ENCODE measurements at places on chromosomes 7 and 10.

GRCh38 chr10:48336978-48337599 is 30.6 kb downstream of the MAPK8 start:
- DNase-seq = no peak

DNA sequence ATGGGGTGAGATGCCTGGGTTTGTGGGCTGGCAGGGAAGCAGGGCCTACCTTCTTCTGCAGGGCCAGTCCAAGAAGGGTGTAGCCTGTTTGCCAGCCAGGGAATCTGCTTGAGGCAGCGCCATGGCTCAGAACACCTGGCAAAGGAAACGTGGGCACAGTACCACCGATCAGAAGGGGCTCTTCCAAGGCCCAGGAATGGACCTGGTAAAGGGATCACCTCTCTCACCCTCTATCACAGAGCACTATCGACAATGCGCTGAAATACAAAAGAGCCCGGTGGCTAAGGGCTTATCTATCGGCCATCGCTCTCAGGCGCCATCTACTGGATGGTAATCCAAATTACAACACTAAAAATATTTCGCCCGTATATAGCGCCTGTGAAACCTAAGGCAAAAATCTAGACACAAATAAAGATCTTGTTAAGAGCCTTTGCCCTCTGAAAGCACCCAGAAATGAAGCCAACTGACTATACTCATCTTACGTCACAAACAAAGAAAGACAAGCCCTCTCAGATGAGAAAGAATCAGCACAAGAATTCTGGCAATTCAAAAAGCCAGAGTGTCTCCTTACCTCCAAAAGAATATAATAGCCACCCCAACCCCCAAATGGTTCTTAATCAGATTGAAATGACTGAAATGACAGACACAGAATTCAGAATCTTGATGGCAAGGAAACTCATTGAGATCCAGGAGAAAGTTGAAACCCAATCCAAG is 217.8 kb upstream of the HPS1 start:
- DNase-seq = no peak

DNA sequence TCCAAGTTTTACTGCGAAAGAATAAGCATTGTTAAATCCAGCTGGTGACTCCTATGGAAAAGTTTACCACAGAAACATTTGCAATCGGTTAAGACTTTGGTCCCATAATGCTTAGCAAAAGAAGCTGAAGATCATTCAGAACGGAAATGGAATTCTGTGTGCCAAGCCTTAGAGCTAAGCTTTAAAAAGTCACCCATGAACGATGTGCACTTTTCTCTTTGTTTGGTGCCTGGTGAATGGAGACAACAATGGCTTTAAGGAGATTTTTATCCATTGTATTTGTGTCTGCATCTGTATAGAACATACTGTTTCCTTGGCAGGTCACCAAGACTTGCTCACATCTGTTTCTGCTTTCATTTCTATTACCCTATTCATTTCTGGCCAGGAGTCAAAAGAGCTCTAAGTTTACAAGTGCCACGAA is 26.3 kb upstream of the COL1A2 start:
- DNase-seq = no peak

DNA sequence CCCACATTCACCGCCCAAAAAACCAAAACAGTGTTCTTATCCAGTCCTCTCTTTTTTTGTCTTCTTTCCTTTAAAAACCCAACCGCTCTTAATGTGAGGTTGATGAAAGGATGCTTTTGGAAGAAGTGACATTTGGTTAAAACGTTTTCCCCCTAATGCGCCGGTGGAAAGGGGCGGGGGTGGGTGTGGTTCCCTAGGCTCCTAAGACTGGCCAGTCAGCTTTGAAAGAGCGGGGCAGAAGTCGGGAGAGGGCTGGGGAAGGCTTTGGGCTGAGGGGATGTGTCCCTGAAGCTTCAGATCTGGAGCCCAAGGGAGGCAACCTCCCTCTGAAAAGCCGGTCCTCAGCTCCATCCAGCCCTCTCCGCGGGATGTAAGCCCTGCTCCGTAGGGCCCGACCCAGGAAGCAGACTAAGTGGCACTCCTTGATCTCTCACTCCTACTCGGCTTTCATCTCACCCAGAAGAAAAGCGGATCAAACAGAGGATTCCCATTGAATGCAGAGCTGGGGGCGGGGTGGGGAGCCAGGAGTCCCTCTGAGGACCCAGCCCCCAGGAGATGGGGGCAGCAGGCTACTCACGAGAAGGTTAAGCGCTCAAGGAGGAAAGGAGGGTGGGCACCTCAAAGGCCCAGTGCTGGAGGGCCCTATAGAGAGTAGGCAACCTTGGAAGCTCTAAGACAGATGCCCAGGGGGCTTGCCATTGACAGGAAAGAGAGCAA is 2.4 kb upstream of the EVX1 start:
- no peak for DNase-seq

- DNase-seq = no peak
These were observed 37.7 kb downstream of the CAMK2B start for GRCh38 chr7:44287488-44288380.

GRCh38 chr7:128405471-128406313 is 4.1 kb downstream of the IMPDH1 start:
- no peak for DNase-seq

DNA sequence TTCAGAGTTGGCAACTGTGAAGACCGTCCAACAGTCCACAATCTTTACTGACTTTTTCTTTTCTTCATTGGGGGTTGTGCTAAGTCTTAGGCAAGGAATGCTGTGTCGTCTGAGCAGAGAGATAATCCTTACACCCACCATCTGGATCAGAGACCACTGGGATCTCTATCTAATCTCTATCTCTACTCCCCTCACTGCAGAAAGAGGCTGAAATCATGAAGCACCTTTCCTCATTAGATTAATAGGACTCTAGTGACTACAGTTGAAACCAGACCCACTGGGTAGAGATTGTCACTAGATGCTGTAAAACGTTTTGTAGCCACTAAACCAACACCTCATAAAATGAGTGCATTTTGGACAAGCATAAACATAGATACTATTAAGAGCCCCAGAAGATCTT is 387.4 kb upstream of the CELF2 start:
- no peak for DNase-seq

DNA sequence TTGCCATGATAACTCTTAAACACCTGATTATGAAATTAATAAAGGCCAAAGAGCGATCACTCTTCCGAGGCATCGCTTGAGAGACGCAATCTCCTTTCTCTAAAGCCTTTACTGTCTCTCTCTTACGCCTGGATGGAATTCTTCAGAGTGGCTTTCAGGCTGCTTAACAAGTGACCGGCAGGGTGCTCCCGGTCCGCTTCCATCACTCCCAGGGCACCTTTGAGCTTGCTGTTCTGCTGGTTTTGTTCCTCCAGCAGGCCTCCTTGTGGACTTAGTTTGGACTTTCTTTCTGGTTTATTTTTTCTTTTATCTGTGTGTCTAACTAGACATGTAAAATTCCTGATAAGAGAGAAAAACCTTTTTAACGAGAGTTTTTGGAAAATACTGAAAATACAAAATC is 60.9 kb downstream of the MRPL32 start:
- DNase-seq = no peak

Measured in NCI-H2029 treated with DMSO at 0.1 percent for 48 hours (cell line).